Stimulated activated CD4-positive, alpha-beta T cell treated with anti-CD3 and anti-CD28 coated beads, Interleukin-12 subunit alpha, Interleukin-12 subunit beta, amount 100 ng/mL, for 48 hours (primary cell): ENCODE measurements at places on chromosomes 4 and X.

GRCh38 chr4:139735381-139736273, 70.0 kb downstream of the MGST2 start:
- DNase-seq = no peak

GRCh38 chr4:89619206-89619962, 217.6 kb downstream of the SNCA start:
- no peak for DNase-seq

DNA sequence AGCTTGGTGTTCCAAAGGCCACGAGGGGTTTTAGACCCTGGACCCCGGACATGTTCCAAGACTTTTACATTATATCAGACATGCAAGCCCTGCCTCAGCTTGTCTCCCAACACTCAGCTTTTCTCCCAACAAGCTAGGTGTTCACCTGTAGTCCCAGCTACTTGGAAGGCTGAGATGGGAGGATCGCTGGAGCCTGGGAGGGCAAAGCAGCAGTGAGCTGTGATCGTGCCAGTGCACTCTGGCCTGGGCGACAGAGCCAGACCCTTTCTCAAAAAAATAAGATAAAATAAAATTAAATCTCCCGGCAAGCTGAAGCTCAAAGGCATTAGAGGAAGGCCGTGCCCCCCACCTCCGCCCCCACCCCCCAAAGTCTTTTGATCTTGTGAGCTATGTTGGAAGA, 13.7 kb downstream of the CTAG1A start:
- no peak for DNase-seq

DNA sequence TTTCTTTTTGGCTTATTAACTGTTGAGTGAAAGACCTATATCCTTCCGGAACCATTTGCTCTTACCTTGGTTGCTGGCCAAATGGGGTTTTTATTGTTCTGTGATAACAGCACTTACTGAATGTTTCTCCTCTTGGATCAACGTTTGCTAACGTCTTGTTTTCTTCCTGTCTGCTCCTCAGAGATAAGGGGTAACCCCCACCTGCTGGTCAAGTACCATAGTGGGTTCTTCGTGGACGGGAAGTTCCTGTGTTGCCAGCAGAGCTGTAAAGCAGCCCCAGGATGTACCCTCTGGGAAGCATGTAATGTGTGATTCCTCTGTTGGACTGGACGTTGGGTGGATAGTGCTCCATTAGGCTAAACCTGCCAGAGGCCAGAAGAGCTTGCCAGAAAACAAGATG, 15.3 kb downstream of the BMX start:
- DNase-seq = no peak

DNA sequence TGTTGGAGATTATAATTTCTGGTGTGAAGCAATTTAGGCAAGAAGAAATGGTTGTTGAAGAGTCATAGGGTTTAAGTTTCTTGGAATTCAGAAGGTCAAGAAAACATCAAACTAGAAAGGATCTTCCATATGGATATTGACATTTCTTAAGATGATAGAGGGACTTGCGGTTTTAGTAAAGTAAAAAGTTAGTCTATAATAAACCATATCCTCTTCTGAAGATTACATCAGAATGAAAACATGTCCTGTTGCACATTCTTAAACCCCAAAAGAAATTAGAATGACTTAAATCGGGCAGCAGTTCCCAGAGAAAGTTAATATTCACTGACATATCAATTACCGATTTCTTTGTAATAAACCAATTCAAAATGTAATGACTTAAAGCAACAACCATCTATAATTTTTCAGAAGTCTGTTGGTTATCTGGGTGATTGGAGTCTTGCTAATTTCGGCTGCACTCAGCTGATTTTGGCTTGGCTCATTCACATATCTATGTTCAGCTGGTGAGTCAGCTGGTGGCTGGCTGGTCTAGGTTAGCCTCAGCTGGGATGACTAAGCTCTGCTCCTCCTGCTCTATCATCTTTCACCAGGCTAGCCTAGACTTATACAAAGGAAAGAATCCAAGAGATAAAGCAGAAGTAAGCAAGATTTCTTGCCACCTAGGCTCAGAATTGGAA, 24.4 kb upstream of the DYNLT3 start:
- DNase-seq = no peak

DNA sequence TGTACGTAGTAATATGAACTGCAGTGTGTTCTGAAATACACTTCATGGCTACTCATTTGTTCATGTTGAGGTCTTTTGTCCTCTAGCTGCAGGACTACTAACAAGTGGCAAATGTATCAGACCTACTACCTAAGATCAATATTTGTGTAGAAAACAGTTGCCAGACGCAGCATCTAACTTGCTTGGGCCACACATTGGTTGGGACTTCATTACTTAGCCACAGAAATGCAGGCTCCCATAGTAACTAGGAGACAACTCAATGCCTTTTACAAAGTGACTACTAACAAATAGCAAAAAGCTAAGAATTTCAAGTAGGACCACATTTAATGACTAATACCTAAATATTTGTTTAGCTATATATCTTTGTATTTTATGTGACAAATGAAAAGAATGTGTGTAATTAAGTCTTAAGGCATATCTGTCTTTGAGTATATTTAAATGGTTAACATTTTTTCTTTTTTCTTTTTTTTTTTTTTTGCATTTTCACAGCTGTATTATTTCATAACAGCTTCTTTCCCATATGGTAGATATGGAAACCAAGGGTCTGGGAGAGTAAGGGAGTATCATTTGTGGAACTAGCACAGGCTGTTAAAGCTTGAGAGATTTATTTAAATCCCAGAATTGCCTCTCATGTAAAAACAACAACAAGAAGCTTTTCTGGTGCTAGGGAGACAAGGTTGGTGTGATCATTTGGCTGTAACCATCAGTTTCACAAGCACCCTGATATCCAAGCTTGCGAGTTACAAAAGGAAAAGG, 2.7 kb downstream of the CT47C1 start:
- no peak for DNase-seq

GRCh38 chrX:5957506-5957905, 271.2 kb downstream of the NLGN4X start:
- no peak for DNase-seq

DNA sequence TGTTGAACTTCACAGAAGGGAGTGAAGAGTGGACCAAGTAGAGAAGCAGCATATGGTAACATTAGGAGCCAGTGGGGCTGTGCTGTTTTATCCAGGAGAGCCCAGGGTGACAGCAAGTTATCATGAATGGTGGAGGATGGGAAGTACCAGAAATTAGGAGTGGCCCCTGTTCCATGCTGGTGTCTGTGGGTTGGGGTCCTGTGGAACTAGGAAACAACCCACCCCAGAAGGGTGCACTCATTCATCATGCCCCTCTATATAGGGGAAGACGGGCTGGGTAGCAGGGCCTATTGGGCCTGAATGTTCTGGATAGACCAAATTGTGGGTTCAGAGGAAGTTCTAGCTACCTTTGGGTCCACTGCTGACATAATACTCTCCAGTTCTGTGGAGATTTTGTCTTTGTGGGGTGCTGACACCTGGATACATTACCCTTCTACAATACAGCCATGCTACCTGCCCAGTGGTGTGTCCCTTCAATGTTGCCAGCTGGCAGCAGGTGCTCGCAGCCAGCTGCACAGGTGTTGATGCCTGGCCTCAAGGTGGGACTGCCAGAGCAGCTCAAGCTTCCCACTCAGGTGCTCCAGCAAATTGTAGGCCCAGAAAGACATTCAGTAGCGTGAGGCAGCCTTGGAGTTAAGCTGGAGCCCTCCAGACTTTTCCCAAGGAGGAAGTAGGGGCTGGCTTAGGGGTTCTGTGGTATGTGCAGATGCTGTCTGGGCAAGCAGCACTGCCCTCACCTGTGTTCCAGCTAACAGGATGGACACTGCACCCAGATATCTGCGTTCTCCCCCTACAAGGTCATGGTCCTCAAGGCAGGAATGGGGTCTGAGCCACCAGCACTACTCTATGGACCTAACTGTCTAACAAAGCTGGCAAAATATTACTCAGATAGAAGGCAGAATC, 106.5 kb downstream of the NHSL2 start:
- DNase-seq = no peak

DNA sequence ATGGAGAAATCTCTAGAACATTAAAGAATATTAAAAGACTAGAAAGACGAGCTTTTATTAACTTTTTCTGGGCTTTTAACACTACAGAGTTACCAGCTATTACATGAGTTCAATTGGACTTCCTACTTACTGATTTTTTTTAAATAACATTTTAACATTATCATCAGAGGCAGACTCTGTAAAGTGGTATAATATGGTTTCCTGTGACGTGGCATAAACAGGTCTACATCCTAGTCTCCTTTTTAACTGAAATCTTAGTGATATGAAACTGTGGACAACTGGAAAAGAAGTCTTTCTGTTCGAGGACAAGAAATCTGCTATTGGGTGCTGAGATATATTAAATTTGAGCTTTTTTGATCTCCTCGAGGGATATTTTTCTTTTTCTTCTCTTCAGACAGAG, 48.7 kb upstream of the ABCG2 start:
- DNase-seq = no peak

DNA sequence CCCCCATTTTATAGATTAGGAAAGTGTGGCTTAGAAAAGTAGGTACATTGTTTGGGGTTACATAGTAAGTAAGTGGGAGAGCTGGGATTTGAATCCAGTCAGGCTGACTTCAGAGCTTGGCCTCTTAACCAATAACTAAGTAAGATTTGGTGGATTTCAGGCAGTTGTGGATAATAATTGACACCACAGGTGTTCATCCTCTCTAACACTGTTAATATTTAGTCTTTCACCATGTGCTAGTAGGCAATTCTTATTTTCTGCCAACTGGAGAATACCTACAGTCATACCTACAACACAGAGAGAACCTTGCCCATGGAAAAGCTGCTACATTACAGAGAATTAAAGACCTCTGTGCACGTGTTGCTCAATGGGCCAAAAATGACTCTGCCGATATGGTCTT, 89.5 kb downstream of the DIAPH2 start:
- DNase-seq = no peak

GRCh38 chr4:186844059-186844681, 120.5 kb upstream of the FAT1 start:
- no peak for DNase-seq

DNA sequence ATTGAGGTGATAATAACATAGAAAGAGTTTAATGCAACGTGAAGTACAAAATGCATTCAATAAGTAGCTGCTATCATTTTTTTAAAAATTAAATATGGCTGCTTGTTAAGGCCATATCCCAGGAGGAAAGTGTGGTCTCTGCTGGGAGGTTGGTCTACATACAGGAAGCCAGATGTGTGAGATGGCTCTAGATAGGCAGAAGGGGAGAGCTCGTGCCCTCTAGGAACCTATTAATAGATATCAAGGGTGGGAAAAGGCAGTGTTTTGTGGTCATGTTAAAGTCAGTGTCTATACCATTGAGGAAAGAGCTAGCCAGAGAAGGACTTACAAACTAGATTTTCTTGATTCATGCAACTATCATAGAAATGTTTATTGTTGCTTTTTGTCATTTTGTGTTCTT, 140.5 kb downstream of the KLHL8 start:
- DNase-seq = no peak

GRCh38 chr4:72468904-72469502, 100.0 kb downstream of the ADAMTS3 start:
- no peak for DNase-seq

- DNase-seq = peak; percentile 47
Measured at GRCh38 chrX:38166478-38167083, 54.1 kb downstream of the SRPX start.

DNA sequence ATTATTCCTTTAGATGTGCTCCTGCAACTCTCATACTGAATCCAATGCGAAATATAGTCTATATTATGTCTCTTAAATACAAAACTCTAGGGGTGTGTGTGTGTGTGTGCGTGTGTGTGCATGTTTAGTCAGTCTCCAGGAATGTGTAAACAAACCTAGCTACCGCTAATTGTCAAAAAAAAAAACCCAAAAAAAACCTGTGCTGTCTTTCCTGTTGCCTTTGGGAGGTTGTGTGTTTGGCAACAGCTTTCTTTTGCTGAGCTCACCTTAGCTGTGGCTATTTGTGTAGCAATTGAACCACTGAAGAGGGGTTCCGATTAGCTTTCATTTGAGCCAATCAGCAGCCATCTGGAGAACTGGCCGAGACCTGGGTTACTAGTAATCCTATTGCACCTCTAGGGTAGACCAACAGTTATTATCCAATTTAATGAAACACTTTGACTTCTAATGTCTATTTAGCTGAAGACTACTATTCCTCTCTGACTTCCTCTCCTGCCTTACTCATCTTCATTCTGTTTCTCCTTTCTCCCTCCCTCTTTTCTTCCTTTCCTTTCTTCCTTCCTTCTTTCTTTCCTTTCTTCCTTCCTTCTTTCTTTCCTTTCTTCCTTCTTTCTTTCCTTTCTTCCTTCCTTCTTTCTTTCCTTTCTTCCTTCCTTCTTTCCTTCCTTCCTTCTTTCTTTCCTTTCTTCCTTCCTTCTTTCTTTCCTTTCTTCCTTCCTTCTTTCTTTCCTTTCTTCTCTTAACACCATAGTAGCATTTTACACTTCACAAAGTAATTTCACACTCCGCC, 471.1 kb downstream of the GBA3 start:
- no peak for DNase-seq

DNA sequence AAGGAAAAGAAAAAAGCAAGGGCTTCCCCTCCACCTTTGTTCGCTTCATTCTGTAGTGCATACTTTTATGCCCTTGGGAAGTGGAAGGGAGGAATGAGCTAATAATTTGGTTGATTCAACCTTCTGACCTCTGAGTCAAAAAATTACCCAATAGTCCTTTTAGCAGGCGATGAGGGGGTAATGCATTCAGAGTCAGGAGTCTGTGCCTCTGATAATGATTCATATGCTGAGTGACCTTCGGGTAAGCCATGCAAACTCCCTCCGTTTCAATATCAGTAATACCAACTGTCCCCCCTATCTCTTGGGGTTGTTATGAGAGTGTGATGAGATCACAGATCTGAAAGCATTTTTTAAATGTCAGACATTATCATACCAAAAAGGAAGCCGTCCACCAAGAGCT, 41.6 kb upstream of the ACSL4 start:
- no peak for DNase-seq

GRCh38 chr4:169059306-169060211, 49.5 kb upstream of the CBR4 start:
- no peak for DNase-seq

DNA sequence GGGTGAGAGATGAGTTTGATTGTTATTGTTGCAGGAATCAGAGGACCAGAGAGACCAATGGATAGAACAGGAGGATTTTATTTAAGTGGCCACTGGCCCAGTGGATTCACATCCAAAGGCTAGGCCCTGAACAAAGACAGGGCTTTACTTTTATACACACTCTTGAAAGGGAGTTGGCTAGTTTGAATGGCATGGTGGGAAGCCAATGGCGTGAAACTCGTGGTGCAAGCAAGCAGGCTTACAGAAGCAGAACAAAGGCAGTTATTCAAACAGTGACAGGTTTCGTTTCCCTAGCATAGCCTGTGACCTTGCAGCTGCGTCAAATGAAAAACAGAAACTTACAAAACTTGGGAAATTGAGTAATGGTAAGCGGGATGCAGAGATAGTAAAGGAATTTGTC, 110.2 kb upstream of the PRDX4 start:
- DNase-seq = no peak
